ENCODE measurements at places on chromosomes 2 and 18.

- peak; percentile 45 for DNase-seq
These were observed 364.6 kb downstream of the OSR1 start for GRCh38 chr2:18993756-18994338.

- DNase-seq, result peak; percentile 28
These were observed 449.3 kb downstream of the SLC4A3 start for GRCh38 chr2:220076734-220077133.

DNA sequence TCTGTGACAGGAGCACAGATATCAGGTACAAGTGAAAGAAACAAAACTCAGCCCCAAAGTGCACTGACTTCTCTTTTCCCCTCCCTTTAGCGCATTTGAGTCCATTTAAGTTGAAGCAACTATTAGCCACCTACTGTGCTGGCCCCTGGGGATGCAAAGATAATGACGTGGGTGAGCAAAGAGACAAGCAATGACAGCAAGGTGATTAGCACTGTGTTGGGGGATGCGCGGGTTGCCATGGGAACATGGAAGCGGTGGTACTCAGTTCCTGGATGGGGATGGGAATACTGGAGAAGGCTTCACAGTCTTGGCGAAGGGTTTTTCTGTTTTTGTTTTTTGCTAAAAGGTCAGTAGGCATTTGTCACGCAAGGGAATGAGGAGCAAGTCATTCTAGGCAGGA, 205.8 kb downstream of the LDLRAD4 start:
- no peak for DNase-seq

- no peak for DNase-seq
These were observed 26.7 kb downstream of the POLR1A start for GRCh38 chr2:86078774-86079545.

DNA sequence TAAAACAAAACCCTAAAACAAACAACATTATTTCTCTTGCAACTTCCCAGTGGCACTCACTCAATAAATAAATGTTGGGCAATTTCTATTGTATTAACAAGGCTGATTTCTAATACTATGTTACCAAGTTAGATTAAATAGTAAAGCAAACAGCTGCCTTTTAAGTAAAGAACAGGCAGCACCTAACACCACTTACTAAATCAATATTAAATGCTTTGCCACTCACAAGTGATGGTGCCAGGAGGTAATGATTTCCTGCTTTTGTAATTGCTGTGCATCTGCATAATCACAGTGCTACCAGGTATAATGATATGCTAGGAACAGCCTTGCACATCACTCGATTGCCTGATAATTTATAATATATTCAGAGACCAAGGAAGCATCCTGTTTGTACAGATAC, 276.5 kb downstream of the NBAS start:
- DNase-seq, result no peak

DNA sequence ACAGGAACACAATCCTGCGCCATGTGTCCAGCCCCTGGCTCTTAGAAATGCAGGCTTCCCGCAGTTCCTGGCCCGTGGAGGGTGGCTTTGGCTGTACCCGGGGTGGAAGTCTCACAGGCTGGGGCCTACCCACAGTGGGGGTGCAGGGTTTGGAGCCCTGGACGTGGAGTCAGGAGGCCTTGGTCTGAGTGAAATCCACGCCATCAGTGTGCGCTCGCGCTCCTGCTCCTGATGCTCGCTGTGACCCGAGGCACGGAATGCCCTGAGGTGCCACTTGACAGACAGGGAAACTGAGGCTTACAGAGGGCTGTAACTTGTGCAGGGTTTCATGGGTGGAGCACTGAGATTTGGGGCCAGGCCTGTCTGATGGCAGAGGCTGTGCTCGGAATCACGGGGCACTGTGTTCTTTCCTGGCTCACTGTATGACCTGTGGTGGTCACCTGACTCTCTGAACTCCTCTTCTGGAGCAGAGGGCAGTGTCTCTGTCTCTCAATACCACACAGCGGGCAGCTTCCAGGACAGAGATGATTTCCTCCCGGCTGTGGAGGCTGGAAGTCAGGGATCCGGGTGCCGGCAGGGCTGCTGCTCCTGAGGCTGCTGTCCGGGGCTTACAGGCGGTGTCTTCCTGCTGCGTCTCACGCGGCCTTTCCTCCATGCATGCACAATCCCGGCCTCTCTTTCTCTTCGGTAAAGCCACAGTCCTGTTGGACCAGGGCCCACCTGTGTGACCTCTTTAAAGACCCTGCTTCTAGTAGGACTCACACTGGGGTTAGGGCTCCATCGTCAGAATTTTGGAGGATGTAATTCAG, 25.9 kb upstream of the ALLC start:
- no peak for DNase-seq

- DNase-seq, result no peak
These were observed 597 bp downstream of the PECR start for GRCh38 chr2:216081012-216081411.

DNA sequence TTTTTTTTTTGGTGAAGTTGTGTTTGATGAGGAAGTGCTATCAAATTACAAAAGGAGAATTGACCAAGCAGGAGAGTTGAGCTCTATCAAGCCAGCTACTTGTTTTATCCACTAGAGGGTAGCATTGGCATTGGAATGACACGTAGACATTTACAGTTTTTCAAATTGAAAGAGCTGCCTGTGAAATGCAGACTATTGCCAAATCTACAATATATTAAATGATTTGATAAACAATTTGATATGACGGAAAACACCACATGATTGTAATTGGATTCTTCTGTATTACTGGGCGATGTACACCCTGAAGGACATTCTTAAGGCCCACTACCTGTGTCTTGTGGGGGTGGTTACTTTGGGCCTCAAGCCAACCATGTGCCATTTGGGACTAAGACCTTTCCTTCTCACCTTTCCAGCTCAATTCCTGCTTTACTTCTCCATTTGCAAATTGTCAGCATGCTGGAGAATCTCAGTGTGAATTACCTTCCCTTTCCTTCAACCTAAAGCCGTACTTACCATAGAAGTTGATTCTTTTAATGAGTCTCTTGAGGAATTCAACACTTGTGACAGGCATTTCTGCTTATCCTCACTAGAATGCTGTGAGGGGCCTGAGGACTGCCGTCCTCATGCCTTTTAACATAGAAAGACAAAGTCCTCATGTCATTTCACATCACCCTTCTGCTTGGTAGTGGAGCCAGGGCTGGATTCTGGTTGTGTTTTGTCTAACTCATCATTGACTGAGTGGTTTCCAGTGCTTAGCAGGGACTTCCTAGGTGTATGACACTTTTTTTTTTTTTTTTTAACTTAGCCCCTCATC, 134.8 kb upstream of the THUMPD2 start:
- DNase-seq, result peak; percentile 56

DNA sequence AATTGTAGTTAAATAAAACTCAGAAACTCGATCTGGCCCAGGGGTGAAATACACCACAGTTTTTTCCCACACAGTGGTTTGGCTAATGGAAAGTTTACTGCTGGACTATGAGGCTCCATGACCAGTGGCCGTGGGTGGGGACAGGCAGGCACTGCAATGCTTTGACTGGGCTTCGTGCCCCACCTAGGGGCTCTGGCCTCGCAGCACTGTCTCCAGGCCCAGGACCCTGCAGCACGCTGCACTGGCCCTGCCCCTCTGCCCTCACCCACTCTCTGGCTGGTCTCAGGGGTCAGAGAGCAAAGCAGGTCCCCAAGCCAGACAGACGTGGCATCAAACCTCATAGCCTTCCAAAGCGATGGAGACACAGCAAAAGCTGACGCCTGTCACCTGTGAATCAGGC, 13.4 kb upstream of the B3GNT7 start:
- DNase-seq, result no peak

DNA sequence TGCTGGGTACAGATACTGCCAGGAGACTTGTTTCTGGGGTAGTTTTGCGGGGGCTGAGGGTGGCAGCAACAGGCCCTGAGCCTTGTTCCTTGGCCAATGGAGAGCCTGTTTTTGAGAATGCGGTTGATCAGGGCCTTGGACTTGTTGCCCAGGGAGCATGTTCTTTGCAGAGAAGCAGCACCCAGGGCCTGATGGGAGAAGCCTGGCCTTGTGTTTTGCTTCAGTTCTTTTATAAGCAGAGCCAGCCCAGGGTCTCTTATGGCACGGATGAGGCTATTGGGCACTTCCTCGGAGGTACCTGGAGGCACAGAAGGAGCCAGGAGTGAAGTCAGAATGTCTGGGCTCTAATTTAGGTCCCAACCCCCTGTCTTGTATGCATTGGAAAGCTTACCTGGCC, 85.1 kb upstream of the MCFD2 start:
- no peak for DNase-seq

DNA sequence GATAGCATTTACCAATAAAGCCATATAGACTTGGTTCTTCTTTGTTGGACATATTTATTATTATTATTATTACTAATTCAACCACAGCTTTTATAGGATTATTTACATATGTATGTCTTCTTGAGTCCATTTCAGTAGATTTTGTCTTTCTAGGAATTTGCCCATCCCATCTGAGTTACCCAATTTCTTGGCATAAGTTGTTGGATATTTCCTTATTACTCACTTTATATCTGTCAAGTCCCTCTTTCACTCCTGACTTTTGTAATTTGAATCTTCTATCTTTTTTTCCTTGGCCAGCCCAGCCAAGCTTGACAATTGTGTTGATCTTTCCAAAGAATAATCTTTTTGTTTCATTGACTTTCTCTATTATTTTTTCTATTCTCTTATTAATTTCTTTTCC, 543.7 kb downstream of the SUCLG1 start:
- no peak for DNase-seq

DNA sequence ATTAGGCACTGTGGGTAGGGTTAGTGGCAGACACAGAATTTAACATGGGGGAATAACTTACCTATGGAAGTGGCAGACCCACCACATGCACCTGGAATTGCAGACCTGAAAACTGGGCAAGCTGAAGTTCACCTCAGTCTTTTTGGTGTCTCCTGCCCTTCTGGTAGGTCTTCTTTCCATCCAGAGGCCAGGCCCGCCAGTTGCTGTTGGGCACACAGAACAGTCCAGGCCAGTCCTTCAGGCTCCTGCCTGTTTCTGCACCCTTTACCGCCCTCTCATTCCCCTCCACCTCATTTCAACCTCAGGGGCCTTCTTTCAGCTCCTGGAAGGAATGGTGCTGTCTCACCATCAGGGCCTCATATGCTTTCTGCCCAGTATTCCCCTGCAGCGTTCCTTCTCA, 358.9 kb upstream of the ETAA1 start:
- no peak for DNase-seq

GRCh38 chr2:12547566-12548170, 169.1 kb upstream of the TRIB2 start:
- no peak for DNase-seq

GRCh38 chr18:40365526-40365925, 1589.5 kb upstream of the PIK3C3 start:
- DNase-seq, result no peak

DNA sequence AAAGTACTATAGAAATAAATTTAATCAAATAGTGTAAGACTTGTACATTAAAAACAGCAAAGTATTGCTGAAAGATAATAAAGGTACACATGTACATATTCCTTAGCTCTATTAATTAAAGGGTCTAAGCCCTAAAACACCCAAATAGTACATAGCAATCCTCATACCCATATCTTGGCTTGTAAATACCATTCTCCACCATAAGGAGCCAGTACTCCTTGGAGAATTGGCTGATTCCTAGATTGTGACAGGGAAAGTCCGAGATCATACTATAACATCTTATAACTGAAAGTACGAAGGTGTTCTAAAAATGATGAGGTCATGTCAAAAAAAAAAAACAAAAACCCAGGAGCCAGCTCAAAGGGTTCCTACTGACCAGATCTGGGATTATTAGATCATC, 614.6 kb downstream of the SUCLG1 start:
- no peak for DNase-seq

- no peak for DNase-seq
These were observed 59.4 kb upstream of the RPE start for GRCh38 chr2:209942936-209943605.

- DNase-seq, result no peak
These were observed 89.0 kb downstream of the MARCHF4 start for GRCh38 chr2:216283038-216283900.

- no peak for DNase-seq
These were observed 181.4 kb downstream of the TMEM18 start for GRCh38 chr2:495745-496275.
